ENCODE measurements at places on chromosomes 13 and 19.

GRCh38 chr13:99231721-99232120 is 26.5 kb downstream of the GPR18 start:
- DNase-seq, result no peak

DNA sequence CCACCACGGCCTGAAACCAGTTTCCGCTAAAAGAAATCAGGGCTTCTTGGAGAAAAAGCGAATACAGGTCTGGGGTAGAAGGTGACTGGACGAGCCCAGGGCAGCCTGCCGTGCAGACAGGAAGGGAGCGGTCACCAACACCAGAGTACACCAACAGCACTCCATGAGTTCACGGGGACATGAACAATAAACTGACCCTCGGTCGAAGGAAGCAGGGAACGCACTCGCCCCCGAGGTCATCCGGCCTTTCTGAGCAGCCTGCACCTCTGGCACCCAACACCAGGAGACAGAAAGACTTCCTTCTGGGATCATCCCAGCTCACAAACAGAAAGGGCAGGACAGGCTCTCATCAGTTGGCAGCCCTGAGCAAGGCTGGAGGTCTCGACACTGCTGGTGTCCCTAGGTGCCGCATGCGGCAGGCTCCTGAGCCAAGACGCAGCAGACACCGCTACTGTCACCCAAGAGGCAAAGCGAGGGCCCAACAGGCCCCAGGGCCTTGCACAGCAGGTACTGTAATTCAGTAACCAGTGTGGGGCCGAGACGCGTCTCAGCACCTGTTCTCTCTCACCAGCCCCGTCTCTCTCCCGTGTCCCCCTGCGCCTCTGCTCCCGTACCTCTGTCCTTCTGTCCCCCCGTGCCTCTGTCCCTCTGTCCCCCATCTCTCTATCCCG is 18.0 kb downstream of the DCUN1D2 start:
- no peak for DNase-seq

- DNase-seq, result peak; percentile 20
These were observed 25.1 kb downstream of the TINCR start for GRCh38 chr19:5542665-5543064.

DNA sequence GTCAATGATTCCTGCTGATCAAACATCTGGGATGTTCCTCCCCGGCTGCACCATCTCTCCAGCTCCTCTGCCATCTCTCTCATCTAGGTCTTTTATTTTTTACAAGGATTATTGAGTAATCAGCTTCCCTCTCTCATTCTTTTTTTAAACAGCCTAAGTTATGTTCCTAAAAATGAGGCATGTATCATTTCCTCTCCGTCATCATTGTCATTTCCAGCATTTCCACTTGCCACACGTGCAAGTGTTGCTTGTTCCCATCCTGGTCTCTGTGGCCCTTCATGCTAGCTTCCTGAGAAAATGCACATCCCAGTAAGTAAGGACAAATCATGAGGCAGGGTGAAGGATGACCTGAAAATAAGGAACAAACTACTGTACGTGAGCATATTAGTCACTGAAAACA is 102.7 kb upstream of the POSTN start:
- DNase-seq, result no peak

GRCh38 chr13:40384976-40385857 is 281.2 kb downstream of the FOXO1 start:
- no peak for DNase-seq

DNA sequence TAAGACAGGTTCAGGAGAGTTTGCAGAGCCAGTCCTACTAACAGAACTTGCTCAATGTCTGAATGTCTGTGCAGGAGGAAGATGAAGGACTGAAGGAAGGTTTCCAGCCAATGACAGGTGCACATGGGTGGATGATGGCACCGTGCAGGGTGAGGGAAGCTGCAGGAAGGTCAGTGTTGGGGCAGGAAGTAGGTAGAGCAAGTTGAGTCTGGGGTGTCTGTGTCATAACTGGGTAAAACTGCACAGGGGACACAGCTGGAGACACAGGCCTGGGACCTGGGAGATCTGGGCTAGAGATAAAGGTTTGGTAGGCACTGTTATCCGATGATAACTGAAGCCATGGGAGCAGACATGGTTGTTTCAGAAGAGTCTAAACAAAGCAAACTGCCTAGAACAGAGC is 116.9 kb downstream of the USP12 start:
- DNase-seq, result no peak

DNA sequence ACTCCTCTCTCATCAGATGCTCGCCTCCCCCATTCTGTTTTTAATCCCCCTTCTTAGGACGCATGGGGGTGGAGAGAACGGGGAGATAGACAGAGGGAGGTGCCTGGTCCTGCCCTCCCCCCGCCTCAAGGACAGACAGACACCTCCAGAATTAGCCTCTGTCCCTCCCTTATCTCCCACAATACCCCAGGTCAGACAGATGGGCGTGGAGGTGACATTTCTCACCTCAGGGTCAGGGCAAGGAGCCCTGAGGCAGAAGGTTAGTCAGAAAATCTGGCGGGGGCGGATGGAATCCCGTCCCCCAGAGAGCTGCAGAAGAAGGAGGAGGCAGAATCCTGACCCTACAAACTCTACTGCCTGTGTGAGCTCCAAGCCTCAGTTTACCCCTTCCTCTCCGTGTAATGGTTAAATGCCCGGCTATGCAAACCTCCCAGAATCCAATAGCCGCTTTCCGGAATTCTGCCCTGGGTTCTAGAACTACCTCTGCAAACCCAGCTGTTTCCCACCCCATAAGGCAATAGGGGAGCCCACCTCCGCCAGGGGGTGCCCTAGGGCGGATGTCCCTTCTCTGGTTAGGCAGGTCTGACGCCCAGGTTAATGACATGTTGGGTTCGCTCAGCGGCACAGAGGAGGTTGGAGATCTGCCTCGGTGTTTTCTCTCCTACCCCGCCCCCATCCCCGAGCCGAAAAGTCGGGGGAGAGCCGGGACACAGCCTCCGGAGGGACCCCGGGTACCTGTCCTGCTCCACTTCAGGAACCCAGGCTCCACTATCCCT is 900 bp downstream of the PPP1R13L start:
- DNase-seq, result peak; percentile 29

GRCh38 chr19:43983544-43983911 is 460 bp upstream of the ZNF155 start:
- no peak for DNase-seq
